ENCODE measurements at places on chromosomes 4 and X.

GRCh38 chr4:8205241-8205707, 6.2 kb downstream of the SH3TC1 start:
- DNase-seq = peak; percentile 76

DNA sequence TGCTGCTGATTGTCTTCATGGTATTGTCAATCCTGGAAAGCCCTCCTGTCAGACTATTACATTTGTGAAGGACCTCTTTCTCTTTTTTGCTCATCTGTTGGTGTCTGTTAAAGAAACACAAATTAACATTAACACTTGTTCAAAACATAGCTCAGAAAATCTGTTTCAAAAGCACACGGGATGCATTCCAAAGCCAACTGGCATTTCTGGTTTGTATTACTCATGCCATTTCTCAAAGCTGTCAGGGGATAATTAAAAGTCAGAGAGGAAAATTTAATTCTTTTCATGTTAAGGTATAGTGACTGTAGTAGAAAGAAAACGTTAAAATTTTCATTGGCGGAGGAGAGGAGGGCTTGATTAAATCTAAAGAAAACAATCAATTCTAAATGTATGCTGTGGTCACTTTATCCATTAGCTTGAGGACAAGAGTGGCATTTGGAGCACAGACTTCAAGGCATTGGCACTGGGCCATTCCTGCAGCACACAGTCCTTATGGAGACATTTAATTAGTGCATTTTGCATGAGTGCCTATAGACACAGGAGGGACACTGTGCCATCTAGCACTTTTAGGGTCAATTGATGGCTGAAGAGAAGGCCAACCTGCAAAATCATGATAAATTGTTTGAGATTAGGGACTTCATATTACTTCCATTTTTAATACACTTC, 21.2 kb upstream of the GLRA2 start:
- DNase-seq = no peak

GRCh38 chrX:33970028-33970967, 161.8 kb downstream of the FAM47A start:
- no peak for DNase-seq

DNA sequence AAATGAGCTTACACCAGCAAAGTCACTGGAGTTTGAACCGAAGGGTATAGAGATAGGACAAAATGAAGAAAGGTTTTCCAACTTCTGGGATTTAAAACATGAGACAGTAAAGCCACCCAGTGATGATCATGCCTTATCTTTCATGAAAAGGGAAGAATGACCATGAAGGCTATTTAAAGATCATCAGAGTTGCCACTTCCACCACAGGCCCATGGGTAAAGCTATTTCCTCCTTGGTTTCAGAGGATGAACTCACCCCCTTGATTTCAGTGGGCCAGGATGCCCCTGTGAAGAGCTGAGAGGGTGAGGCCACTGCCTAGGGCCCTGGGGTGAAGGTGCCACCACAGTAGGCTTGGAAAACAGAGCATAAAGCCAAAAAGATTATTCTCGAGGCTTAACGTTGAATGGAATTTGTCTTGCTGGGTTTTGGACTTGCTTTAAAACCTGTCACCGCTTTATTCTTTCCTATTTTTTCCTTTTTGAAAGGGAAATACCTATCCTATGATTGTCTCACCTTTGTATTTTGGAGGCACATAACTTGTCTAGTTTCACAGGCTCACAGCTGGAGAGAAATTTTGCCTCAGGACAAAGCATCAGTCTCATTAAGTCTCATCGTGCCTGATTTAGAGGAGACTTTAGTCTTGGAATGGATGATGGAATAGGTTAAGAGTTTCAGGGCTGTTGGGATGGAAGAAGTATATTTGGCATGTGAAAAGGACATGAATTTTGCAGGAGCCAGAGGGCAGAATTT, 254.0 kb downstream of the SNCA start:
- DNase-seq = peak; percentile 12

DNA sequence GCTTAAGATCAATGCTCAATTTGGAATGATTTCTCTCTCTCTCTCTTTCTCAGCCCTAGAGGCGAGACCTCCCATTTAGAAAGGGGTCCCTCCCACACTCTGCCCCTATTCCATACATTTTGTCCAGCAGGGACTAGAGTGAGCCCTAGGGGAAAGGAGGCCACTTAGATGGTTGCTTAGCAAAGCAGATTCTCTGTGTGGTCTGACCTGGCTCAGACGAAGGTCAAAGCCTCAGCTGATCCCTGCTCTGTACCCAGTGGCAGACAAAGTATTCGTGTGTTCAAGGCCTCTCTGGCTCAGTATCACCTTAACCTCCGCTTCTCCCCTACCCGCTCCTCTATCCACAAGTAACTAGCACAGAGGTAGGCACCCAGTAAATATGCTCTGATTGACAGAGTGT, 78.4 kb downstream of the HPRT1 start:
- DNase-seq = no peak

- DNase-seq = no peak
These were observed 48.3 kb upstream of the MND1 start for GRCh38 chr4:153296040-153296823.

GRCh38 chrX:20988118-20988517, 386.1 kb upstream of the CNKSR2 start:
- DNase-seq = no peak

- no peak for DNase-seq
These were observed 608.8 kb upstream of the PCDH10 start for GRCh38 chr4:132540268-132540667.

- no peak for DNase-seq
These were observed 53.9 kb upstream of the ATP8A1 start for GRCh38 chr4:42710761-42711160.

GRCh38 chr4:87034527-87034926, 99.7 kb downstream of the AFF1 start:
- no peak for DNase-seq

- DNase-seq = no peak
These were observed 425.0 kb downstream of the FAT4 start for GRCh38 chr4:125739760-125740159.

GRCh38 chr4:142728233-142728632, 117.9 kb downstream of the INPP4B start:
- no peak for DNase-seq

DNA sequence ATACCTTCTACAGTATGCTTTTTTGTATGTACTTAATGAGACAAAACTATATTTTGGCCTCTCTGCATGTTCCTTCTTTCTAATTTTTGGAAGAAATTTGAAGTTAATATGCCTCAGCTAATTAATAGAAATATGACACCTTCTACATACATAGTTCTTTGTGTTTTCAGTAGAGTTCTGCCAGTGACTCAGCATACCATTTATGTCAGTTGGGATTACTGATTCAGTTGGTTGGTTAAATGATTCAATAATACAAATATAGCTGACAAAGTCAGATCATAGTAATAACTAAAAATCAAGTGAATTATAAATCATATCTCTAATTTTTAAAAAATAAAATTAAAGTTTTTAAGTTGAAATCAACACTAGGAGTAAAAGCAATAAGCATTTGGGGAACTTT, 16.8 kb downstream of the BTC start:
- no peak for DNase-seq

DNA sequence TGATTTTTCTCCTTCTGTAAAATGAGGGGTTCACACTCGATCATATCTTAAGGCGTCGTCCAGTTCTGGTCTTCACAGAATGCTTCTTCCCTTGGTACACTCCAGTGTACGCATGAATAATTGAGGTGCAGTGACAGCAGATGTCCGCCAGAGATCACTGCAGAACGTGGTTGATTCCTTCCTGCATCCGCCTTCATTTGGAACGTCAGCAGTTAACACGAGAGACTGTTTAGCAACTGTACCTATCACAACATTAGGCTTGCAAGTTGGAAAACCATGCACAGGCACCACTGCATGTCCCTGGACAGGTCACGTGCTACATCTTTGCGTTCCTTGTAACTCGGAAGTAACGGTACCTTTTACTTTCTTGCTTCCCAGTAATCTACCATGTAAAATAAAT, 66.0 kb upstream of the GEMIN8 start:
- DNase-seq = peak; percentile 41

GRCh38 chr4:70197842-70198241, 2.3 kb downstream of the ODAM start:
- no peak for DNase-seq

DNA sequence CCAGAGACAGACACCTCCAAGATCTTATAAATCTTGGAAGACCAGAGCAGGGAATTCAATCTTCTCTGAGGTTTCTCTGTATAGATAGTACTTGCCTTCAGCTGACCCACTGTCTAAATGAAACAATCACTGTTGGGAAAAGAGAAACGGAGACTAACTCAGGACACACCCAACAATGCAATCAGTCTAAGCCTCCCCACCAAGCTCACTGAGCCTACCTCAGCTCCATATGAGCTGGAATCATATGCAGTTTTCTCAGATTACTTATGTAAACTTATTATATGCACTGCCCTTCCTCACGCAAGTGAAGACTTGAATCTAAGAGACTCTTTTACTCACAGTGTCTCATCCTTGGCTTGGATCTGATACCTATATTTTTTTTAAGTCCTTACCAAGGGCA, 110.5 kb downstream of the PCDH19 start:
- no peak for DNase-seq

DNA sequence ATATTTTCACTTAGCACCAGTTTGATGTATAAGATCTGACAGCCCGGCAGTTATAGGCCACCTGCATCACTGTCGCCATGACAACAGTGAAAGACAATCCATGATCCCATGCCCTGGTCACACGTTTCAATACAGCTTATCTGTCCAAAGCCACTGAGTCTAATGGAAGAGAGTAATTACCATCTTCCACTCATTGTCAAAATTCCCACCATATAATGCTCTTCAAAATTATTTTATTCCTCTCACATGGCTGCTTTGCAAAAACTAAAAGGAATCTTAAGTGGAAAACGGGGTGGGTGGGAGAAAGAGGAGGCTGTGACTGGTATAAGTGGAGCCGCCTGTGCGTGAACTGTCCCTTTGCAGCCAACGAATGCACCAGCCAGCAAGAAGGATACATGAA, 44.2 kb downstream of the MAML3 start:
- no peak for DNase-seq

DNA sequence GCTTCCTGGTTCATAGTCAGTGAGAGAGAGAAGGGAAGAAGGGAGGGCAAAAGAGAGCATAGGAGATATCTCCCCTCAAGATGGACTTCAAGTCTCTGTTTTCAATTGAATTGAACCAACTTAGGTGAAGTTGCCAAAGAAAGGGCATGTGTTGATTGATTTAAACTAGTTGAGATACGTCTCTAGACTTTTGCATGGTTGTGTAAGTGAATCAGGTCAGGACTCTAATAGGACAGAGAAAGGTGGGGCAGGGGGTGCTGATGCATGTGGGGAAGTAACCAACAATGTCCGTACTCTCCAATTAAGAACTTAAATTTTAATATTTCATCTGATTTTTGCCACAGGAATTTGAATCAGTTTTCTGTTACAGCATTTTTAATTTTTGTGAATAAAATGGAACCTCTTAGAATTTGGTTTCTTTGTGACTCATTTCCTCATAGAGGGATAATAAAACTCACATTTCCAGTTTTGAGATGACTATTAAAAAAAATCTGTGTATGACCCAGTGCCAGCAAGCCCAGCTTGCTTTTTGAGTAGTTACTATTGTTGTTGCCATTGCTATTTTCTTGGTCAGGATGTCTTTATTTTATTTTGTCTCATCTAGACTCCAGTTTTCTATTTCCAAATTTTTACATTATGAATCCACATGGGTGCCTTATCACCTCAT, 37.3 kb downstream of the SLIT2 start:
- no peak for DNase-seq

Measured in inflammatory macrophage treated with lipopolysaccharide for 4 hours (primary cell).